ENCODE measurements at places on chromosomes 16 and 17. TPM values are rescaled to one million over a fixed set of nuclear protein-coding genes. Genes with fewer than 3 reads are reported as not detected.

The DCXR gene
- total RNA-seq, result 95.1 TPM

GRCh38 chr17:45367216-45367615 is 50.4 kb upstream of the MAP3K14 start:
- DNase-seq, result peak; percentile 48

DNA sequence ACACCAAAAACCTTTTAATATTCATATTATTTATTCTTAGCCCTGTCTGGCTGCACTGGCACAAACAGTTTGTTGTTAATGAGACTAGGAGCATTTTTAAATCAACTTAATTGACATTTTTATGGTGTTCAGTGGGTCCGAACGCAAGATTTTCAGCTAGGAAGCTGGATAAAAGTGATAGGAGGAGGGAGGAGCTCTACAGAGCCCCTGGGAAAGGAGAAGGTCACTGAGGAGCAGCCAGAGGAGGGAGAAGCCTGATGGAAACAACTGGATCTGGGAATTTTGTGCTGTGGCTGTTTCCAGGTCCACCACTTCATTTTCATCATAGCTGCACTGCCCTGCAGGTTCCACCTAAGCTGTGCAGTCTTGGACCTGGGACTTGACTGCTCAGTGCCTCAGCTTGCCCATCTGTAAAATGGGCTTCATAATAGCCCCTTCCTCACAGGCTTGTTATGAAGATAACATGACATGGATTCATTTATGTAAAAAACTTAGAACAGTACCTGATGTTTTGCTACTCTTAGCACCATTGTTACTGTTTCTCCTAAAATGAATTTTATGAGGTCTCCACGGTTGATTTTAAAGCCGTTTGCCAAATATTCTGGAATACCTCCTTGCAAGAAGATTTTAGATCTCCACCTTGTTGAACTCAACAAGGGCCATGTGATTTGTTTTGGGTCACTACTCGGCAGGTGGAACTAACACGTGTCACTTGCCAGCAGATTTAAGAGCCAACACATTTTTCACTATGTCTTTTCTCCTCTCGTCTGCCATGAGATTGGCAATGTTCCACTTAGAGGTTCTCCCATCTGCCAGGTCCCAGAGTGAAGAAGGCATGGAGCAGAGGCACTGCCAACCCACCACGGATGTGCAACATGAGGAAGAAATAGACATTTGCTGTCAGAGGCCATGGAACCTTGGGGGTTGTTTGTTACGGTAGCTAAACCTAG is 18.7 kb upstream of the GRIN2A start:
- DNase-seq, result no peak

DNA sequence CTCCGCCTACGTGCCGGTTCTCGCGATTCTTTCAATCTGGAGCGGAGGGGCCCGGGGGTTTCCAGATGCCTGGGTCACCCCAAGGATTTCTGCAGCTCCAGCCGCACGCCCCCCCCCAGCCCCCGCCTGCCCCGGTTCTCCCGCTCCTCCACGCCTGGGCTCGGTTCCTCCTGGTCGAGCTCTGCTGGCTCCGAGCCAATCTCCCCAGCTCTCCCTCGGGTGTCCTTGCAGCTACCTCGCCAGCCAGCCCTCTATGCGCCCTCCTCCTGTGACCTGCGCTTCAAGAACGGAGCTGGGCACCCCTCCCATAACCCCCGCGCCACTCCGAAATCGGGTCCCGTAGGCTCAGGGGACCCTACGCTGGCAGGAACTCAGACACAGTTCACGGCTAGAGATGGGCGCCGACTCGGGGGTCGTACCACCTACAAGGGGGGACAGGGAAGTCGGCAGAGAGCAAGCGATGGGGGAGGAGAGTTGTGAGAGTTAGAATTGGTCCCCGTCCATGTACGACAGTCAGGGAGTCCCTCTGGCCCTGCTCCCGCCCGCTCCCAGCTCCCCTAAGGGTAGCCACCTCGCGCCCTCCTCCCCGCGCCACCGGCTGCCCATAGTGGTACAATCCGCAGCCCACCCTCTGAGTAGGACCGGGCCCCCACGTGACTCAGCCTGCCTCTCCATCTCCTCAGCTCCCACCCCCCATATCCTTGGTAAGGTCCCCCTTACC is 961 bp downstream of the FGF11 start:
- DNase-seq, result peak; percentile 89

GRCh38 chr17:7177191-7177953 is 1.8 kb downstream of the ASGR1 start:
- DNase-seq, result peak; percentile 97

The UQCRC2 gene
- 164 TPM for total RNA-seq

Data from endodermal cell (in vitro differentiated cells).